ENCODE measurements at places on chromosomes 4 and X. TPM values are rescaled to one million over a fixed set of nuclear protein-coding genes. Genes with fewer than 3 reads are reported as not detected.

GRCh38 chrX:103774070-103774642 is 2.5 kb upstream of the PLP1 start:
- DNase-seq, result peak; percentile 57

- no peak for DNase-seq
These were observed 830 bp upstream of the SHROOM2 start for GRCh38 chrX:9785254-9785943.

ANK2 gene
- total RNA-seq, result 35.1 TPM

- no peak for DNase-seq
These were observed 198.3 kb upstream of the GYPA start for GRCh38 chr4:144338834-144339233.

- no peak for DNase-seq
These were observed 103.5 kb downstream of the FIP1L1 start for GRCh38 chr4:53480909-53481308.

TMSB15A gene
- 1.1 TPM for total RNA-seq

DNA sequence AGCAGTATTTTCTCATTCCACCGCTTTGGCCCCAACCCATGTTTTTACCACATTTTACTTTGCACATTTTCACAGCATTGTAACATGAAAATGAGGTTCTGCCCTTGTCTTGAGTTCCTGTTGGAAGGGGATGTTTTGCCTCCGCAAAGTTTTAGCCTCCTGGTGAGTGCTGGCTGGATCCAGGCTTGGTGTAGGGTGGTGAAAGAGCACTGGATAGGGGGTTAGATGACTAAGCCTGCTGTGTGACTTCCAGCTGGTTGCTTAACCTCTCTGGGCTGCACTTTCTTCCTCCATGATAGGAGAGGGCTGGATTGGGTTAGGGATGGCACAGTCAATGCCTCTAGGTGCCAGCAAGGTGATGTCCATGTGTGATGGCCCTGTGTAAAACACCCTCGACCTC is 28.9 kb downstream of the CYTL1 start:
- no peak for DNase-seq

DNA sequence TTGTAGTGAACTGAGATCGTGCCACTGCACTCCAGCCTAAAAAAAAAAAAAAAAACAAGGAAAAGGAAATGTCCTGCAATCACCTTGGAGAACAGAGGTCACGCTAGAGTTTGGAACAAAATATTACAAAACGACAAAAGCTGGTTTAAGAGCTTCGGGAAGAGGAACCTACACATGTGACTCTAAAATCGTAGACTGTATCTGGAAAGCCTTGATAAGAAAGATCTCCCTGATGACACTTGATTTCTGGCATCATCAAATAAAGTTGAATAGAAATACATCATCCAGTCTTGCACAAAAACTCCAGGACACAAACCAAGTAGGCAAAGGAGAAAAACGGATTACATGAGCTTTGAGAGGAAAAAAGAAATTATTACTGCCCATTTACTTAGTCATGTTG is 31.1 kb upstream of the DOCK11 start:
- DNase-seq, result no peak

DNA sequence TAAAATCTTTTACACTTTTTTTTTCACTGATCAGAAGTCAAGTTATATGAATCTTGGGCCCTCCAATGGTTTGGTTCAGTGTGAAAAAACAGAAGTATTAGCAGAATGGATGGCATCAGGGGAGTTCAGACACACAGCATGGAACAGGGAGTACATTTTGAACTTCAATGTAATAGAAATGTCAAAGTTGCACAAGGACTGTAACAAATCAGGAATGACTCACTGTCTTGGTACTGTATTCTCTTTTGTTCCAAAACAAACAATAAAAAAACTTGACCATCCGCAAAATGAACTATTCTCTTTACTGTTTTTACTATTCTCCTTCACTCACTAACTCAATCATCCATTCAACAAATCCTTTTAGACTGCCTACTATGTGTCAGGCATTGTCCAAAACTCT is 401.0 kb downstream of the FSTL5 start:
- DNase-seq, result no peak

DNA sequence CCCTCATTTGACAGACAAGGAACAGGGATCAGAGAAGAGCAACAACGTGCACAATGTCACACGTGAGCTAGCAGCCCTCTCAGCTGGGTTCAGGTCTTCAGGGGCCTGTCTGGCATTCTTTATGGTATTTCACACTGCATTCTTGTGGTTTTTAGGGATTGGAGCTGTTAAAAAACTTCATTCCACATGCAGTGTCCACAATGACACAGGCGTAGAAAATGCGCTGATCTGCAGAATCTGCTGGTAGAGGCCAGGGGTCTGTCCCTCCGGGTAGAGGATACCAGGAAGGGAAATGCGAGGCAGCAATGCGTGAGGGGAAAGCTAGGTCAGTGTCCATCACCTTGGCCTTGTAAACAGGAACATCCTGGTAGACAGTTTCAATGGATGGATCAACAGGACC is 36.6 kb downstream of the MAP7D3 start:
- DNase-seq, result peak; percentile 89

DNA sequence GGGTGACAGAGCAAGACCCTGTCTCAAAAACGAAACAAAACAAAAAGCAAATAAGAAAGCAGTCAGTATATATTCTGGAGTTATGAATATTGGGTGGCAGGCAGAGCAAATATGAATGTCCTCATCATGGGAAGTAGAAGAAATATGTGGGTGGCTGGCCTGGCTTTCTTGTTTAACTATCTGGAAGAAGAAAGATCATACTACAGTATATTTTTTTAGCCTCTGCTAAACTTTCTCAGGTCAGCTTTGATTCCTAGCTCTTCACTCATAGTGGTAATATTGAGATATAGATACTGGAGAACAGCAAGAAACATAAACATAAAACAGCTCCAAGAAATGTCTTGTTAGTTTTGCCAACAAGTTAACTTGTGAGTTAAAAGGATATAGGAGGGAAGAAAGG is 192.5 kb downstream of the SOWAHB start:
- DNase-seq, result no peak

DNA sequence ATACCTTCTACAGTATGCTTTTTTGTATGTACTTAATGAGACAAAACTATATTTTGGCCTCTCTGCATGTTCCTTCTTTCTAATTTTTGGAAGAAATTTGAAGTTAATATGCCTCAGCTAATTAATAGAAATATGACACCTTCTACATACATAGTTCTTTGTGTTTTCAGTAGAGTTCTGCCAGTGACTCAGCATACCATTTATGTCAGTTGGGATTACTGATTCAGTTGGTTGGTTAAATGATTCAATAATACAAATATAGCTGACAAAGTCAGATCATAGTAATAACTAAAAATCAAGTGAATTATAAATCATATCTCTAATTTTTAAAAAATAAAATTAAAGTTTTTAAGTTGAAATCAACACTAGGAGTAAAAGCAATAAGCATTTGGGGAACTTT is 16.8 kb downstream of the BTC start:
- no peak for DNase-seq

DNA sequence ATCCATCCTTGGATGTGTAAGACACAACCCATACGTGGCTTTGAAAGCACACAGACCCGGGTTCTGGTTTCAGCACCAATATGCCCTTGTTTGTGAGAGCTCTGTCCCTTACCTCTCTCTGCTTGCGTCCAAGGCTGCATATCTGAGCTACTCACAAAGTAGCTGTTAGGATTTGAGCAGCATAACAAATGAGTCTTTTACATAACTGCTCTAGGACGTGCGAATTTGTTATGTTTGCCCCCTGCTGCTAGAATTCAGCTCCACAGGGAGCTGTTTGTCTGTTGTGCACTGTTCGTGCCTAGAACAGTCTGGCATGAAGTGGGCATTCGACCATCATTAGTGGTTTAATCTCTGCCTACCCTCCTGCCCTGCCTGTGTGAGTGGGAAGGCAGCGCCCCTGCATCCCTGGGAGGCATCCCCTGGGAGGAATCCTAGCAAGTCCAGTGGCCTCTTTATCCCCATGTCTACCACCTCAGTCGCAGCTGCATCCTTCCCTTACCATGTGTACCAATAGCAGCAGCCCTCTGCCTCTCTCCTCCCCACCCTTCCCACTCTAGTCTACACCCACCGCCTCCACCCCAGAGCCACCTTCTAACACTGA is 42.1 kb downstream of the SLC2A9 start:
- DNase-seq, result no peak

PNMA6A gene
- 1.1 TPM for total RNA-seq

Measured in lung microvascular endothelial cell (primary cell).